ENCODE measurements at places on chromosomes 3 and 15. TPM values are rescaled to one million over a fixed set of nuclear protein-coding genes. Genes with fewer than 3 reads are reported as not detected.

The P2RY12 gene
- total RNA-seq = 0.29 TPM

The SH2D7 gene
- under 0.01 TPM for total RNA-seq

The SPG11 gene
- 126 TPM for total RNA-seq

The FOXL2NB gene
- not detected for total RNA-seq

The CLDN18 gene
- total RNA-seq = under 0.01 TPM

The SLC7A14 gene
- 7.4 TPM for total RNA-seq

The MAGI1 gene
- 17.6 TPM for total RNA-seq

The SLC6A1 gene
- total RNA-seq = under 0.01 TPM

The GOLGA6B gene
- total RNA-seq = not detected

The CPLX3 gene
- not detected for total RNA-seq

The C3orf70 gene
- 0.87 TPM for total RNA-seq

The CCR8 gene
- total RNA-seq = not detected

The NAALADL2 gene
- total RNA-seq = 19.7 TPM

The AP2M1 gene
- total RNA-seq = 506 TPM

The ATG7 gene
- total RNA-seq = 137 TPM

The FES gene
- total RNA-seq = 38.7 TPM

The GPR62 gene
- total RNA-seq = under 0.01 TPM

The FANCD2OS gene
- total RNA-seq = not detected

The MFAP1 gene
- total RNA-seq = 27.6 TPM

The MUC20 gene
- total RNA-seq = 0.50 TPM

The SKIC8 gene
- 54.9 TPM for total RNA-seq
